ENCODE measurements at places on chromosomes 11 and 22.

DNA sequence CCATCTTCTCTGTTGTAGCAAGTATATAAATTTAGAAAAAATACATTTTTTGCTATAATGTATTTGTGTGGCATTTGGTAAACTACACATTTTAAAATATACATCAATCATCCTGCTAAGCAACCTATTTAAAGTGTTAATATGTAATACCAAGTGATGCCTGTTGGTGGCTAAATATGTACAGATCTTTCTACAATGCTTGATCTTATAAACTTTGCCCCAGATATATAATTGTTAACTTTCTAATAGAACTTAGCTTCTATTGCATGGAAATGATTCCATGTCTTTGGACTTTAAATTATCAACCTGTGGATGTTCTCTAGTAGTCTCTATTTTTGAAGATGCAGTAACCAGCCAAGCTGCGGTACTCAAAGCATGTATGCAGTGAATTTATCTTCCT lies 1260.4 kb upstream of the RAG2 start:
- DNase-seq = no peak

DNA sequence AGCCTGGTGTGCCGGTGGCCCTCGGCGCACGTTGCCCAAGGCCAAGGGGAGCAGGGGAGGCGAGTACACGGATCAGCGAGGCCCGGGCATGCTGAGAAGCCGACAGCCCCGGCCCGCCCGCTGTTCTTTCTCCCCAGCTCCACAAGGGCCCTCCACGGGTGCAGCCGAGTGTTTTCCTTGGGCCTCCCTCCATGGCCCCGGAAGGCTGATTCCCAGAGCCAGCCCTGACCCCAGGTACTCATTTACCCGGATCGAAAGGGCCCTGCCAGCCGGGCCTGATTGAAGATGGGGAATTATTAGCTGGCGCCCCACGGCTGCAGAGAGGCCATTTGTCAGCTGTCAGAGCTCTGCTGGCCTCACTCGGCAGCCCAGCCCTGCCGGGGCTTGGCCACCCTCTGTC lies 53.1 kb downstream of the WNT7B start:
- no peak for DNase-seq

DNA sequence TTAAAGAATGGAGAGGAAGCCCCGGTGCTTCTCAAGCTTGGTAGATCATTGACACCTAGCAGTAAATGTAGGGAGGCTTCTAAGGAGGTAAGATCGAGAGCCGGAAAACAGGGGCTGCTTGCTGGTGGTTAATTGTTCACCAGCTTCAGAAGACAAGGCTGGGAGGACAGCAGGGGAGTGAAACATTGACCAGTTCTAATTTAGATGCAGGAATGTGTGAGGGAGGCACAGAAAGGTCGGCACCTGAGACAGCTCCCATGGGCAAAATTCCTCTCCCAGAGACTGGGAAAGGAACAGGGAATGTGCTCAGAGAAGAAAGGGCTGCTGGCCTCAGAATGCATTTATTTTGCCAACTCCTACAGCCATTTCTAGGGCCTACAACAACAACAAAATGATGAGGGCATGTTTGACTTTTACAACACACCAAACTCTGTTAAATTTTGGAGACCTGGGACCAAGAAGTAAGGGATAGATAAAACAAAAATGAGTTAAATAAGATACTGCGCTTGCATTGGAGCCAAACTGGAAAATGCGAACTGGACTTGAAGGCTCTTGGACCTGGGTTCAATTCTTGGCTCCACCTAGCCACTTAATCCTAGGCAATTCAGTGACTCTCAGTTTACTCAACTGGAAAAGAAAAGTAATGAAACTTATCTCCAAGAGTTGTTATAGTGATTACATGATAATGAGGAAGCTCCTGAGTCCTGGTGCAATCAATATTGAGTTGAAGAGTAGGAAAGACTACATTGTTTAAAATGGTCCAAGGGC lies 31.0 kb downstream of the FZD4 start:
- no peak for DNase-seq

DNA sequence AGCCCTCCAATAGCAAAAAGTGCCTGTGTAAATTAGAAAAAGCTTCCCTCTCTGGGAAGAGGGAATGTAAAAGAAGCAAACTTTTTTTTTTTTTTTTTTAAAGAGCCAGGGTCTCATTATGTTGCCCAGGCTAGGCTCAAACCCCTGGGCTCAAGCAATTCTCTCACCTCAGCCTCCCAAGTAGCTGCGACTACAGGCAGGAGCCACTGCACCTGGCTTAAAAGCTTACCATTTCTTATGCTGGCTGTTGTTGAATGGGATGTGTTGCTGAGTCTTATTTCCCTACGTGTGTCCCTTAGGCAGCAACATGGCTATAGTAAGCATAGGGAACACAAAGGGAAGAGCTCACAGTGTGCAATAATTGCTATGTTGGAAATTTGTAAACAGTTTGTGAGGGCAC lies 225.5 kb upstream of the CCDC90B start:
- DNase-seq = no peak

- DNase-seq = no peak
Observed at GRCh38 chr11:69078508-69078907, 29.8 kb downstream of the TPCN2 start.

DNA sequence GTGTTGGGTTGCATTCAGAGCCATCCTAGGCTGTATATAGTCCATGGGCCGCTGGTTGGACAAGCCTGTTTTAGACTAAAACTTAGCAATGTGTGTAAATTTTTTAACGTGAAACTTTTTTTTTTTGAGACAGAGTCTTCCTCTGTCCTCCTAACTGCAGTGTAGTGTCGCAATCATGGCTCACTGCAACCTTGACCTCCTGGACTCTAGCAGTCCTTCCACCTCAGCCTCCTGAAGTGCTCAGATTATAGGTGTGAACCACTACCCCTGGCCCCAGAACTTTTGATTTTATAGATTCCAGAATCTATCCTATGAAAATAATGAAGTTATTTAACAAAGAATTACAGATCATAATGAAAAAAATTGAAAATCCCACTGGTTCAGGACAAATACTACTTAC lies 29.9 kb upstream of the PANX2 start:
- DNase-seq = no peak

GRCh38 chr11:118914178-118914918 lies 11.4 kb downstream of the BCL9L start:
- peak; percentile 80 for DNase-seq

GRCh38 chr11:105577641-105578040 lies 32.2 kb upstream of the GRIA4 start:
- no peak for DNase-seq

- DNase-seq = no peak
Observed at GRCh38 chr11:4017129-4017528, 77.5 kb upstream of the RRM1 start.

- DNase-seq = no peak
Observed at GRCh38 chr11:36388071-36388470, 92.0 kb downstream of the PRR5L start.

GRCh38 chr11:44808053-44808753 lies 81.4 kb downstream of the TSPAN18 start:
- no peak for DNase-seq

GRCh38 chr22:48250286-48250895 lies 1487.9 kb downstream of the TBC1D22A start:
- DNase-seq = no peak

Measured in CD4-positive, alpha-beta T cell (primary cell).